ENCODE measurements at places on chromosomes 13 and 19. TPM values are rescaled to one million over a fixed set of nuclear protein-coding genes. Genes with fewer than 3 reads are reported as not detected.

DNA sequence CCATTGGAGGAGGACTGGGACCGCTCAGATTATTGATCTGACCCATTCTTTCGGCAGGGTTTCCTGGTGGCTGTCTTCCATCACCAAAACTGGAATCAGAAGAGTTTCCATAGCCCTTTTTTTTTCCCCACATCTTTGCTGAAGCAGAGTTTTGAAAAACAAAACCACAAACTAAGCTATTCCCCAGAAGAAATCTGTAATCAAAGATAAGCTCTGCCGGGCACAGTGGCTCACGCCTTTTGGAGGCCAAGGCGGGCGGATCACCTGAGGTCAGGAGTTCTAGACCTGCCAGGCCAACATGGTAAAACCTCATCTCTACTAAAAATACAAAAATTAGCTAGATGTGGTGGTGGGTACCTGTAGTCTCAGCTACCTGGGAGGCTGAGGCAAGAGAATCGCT lies 4.2 kb upstream of the ICAM1 start:
- no peak for DNase-seq
- no peak overlapping the region for H3K4me3 ChIP-seq
- no peak overlapping the region for H3K27ac ChIP-seq

- H3K4me1 ChIP-seq = peaks cover 2% of the 10 kb centered on the region
- no peaks in the 10 kb centered on the region for H3K36me3 ChIP-seq
- no peaks in the 10 kb centered on the region for H3K27me3 ChIP-seq
- no peak overlapping the region for H3K4me3 ChIP-seq
These were observed 200.5 kb downstream of the KLF5 start for GRCh38 chr13:73259061-73260017.

Gene ARGLU1
- 72.7 TPM for total RNA-seq

Gene CEACAM4
- not detected for total RNA-seq

Gene URAD
- not detected for total RNA-seq

Gene PDX1
- total RNA-seq = not detected

Gene CACNG6
- total RNA-seq = not detected

Gene ZNF460
- 40.5 TPM for total RNA-seq

Gene NTN5
- total RNA-seq = 0.24 TPM

Measured in activated naive CD8-positive, alpha-beta T cell treated with anti-CD3 and anti-CD28 coated beads for 36 hours (primary cell).